Activated CD4-positive, alpha-beta memory T cell treated with anti-CD3 and anti-CD28 coated beads, Interleukin-2, amount 10 ng/mL, durations not matched to agents 7 days and 5 days (primary cell): ENCODE measurements at places on chromosomes 12 and 14. TPM values are rescaled to one million over a fixed set of nuclear protein-coding genes. Genes with fewer than 3 reads are reported as not detected.

GRCh38 chr14:53148671-53149070 is 4.5 kb downstream of the DDHD1 start:
- H3K27me3 ChIP-seq: no peaks in the 10 kb centered on the region
- peak overlapping the region; percentile 41 for H3K27ac ChIP-seq
- peaks cover 46% of the 10 kb centered on the region for H3K36me3 ChIP-seq
- peak overlapping the region; percentile 47 for H3K4me3 ChIP-seq

- no peak overlapping the region for H3K4me3 ChIP-seq
- peaks cover 3% of the 10 kb centered on the region for H3K27me3 ChIP-seq
- no peak for DNase-seq
- H3K36me3 ChIP-seq: no peaks in the 10 kb centered on the region
- no peaks in the 10 kb centered on the region for H3K4me1 ChIP-seq
- H3K27ac ChIP-seq: no peak overlapping the region
These were observed 161.4 kb downstream of the STXBP6 start for GRCh38 chr14:24888532-24888931.

DNA sequence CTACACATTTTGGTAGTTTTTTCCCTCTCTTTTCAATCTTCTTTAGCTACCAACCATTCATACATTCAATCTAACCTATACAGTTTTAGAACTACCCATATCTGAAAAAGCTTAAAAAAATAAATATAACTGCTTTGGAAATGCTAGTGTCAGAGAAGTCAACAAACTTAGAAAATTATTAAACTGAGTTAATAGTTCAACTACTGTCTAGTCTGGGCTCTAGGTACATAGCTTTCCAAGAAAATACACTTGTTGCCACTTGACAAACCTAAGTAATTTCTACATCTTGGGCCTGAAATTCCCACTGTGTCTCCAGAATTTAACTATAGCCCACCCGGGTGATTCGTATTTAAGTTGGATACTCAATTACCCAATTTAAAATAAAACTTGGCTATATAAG is 22.1 kb downstream of the GTF2A1 start:
- no peak overlapping the region for H3K27ac ChIP-seq
- peaks cover 29% of the 10 kb centered on the region for H3K4me1 ChIP-seq
- no peak for DNase-seq
- no peak overlapping the region for H3K4me3 ChIP-seq
- no peaks in the 10 kb centered on the region for H3K27me3 ChIP-seq

- peaks cover 6% of the 10 kb centered on the region for H3K4me1 ChIP-seq
- H3K27me3 ChIP-seq: peaks cover 47% of the 10 kb centered on the region
- H3K36me3 ChIP-seq: peaks cover 13% of the 10 kb centered on the region
- peak overlapping the region; percentile 14 for H3K4me3 ChIP-seq
- H3K27ac ChIP-seq: peak overlapping the region; percentile 49
- no peak for DNase-seq
These were observed 1.5 kb downstream of the FOXG1 start for GRCh38 chr14:28767853-28768741.

- H3K4me3 ChIP-seq: no peak overlapping the region
- H3K27me3 ChIP-seq: peaks cover 4% of the 10 kb centered on the region
- DNase-seq: no peak
- no peaks in the 10 kb centered on the region for H3K4me1 ChIP-seq
- H3K36me3 ChIP-seq: no peaks in the 10 kb centered on the region
These were observed 108.5 kb upstream of the PLXNC1 start for GRCh38 chr12:94039914-94040313.

DNA sequence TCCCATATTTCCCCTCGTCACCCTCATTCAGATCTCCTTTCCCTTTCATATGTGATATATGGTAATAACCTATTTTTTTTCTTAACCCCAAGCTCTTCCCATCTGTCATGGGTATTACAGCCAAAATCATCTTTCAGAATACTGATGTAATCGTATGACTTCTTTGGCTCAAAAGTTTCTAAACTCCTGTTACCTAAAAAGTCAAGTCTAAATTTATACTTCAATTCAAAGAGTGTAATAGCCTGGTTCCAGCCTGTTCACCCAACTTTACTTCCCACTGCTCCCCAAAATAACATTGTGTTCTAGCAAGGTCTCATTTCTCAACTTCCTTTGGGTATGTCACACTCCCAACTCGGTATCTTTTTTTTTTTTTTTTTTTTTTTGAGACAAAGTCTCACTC is 48.5 kb downstream of the TBK1 start:
- peaks cover 2% of the 10 kb centered on the region for H3K4me1 ChIP-seq
- no peak overlapping the region for H3K4me3 ChIP-seq
- peaks cover 33% of the 10 kb centered on the region for H3K36me3 ChIP-seq
- H3K27ac ChIP-seq: no peak overlapping the region

DNA sequence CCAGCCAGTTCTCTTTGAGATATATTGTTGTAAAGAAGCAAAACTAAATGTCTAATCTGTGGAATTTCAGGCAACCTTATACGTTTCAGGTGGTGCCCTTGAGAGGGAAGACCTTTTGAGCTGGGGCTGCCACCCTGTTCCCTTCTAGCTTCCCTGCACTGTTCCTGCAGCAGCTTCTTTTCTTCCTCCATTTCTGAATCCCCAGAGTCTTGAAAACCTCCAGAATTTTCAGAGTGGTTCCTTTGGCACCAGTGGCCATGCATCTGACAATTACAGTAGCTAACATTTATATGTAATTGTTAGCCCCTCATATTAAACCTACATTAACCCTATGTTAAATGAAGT is 271.3 kb downstream of the ZFP36L1 start:
- H3K27ac ChIP-seq: no peak overlapping the region
- no peaks in the 10 kb centered on the region for H3K4me1 ChIP-seq
- DNase-seq: no peak
- H3K4me3 ChIP-seq: no peak overlapping the region
- no peaks in the 10 kb centered on the region for H3K36me3 ChIP-seq

GRCh38 chr14:61279082-61279481 is 2.1 kb downstream of the TMEM30B start:
- DNase-seq: no peak
- no peaks in the 10 kb centered on the region for H3K36me3 ChIP-seq
- peaks cover 41% of the 10 kb centered on the region for H3K27me3 ChIP-seq
- H3K4me1 ChIP-seq: peaks cover 32% of the 10 kb centered on the region

DNA sequence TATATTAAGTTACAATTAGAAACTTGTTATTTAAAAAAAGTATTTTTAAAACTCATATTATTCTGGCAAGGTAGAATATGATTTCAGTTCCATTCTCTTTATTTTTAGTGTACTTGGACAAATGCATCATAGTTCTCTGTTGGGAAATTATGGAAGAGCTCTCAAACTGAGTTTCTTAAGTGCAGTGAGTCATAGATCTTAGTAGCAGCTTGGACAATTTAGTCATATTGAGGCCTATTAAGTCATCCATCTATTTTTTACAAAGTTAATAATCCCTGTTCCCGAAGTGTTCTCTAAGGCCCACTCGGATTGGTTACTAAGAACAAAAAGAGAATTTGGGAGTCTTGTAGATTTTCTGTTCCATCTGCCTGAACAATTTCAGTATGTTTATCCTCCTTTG is 113.9 kb downstream of the ANO4 start:
- no peaks in the 10 kb centered on the region for H3K27me3 ChIP-seq
- DNase-seq: no peak
- no peak overlapping the region for H3K4me3 ChIP-seq
- no peaks in the 10 kb centered on the region for H3K4me1 ChIP-seq
- no peaks in the 10 kb centered on the region for H3K36me3 ChIP-seq

ABCC9 gene
- total RNA-seq: not detected

NFATC4 gene
- not detected for total RNA-seq

OR6C70 gene
- 0.25 TPM for total RNA-seq

TTC9 gene
- total RNA-seq: 14.1 TPM

KRT72 gene
- total RNA-seq: not detected

C12orf54 gene
- not detected for total RNA-seq

SLC25A21 gene
- not detected for total RNA-seq
